Stimulated activated CD4-positive, alpha-beta T cell treated with anti-CD3 and anti-CD28 coated beads, Interleukin-4, amount 100 ng/mL, for 48 hours (primary cell): ENCODE measurements at places on chromosomes 12 and 14.

DNA sequence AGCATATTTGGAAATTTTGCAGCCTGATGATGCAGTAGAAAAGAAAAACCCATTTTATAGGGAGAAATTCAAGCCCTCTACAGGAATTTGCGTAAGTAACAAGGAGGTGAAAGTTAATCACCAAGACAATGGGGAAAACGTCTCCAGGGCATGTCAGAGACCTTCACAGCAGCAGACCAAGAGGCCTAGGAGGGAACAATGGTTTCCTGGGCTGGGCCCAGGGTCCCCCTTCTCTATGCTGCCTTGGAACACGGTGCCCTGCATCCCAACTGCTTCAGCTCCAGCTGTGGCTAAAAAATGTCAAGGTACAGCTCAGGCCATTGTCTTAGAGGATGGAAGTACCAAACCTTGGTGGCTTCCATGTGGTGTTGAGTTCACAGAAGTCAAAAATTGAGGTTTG is 6.5 kb upstream of the KRT6C start:
- no peak for DNase-seq

DNA sequence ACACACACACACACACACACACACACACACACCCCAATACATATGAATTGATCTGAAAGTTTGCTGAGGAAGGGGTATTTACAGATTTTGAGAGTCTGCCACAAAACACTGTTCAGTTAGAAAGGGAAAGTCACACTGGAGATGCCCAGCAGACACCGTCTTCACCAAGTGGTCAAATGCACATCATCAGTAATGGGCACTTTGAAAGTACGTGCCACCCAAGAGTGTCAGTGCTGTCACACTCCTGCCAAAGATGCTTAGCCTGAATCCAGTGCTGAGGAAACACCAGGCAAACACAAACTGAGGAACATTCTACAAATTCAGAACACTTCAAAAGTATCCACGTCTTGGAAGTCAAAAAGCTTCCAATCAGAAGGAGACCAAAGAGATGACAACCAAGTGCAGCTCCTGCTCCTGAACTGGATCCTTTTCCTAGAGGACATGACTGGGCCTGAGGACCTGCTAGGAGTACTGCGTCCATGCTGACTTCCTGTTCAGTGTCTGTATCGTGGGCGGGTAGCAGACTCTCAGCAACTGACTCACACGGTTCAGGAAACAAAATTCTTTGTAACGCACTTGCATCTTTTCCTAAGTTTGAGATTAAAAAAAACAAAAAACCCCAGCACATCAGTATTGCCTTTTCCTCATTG is 18.6 kb downstream of the PSMC1 start:
- DNase-seq = no peak

DNA sequence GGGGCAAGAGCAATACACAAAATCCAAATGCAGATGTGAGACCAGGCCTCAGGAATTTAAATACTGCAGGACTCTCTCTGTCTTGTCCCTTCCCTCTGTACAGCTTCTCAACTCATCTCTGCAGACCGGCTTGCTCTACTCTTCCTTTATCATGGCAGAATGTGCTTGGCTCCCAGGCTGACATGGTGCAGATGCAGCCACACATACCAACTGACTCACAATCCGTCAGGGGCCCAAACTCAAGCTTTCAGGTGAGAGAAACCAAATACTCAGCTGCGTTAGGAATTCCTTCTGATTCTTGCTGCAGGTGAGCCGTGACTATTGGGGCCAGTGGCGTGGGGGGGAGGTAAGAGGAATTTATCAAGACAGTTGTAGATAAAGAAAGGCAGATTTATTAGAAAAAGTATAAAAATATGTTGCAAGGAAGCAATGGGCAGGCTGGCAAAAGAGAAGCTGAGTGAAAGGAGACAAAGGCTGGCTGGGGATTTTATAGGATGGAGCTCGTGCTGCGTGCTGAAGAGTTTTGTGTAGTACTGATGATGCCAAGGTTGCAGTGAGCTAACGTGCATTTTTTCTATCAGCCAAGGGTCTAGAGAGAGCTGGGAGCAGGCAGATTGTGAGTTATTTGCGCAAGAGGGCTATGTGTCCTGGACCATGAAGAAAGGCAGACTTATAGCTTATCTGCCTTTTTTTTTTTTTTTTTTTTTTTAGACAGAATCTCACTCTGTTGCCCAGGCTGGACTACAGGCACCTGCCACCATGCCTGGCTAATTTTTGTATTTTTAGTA is 5.0 kb upstream of the LGALS3 start:
- no peak for DNase-seq

DNA sequence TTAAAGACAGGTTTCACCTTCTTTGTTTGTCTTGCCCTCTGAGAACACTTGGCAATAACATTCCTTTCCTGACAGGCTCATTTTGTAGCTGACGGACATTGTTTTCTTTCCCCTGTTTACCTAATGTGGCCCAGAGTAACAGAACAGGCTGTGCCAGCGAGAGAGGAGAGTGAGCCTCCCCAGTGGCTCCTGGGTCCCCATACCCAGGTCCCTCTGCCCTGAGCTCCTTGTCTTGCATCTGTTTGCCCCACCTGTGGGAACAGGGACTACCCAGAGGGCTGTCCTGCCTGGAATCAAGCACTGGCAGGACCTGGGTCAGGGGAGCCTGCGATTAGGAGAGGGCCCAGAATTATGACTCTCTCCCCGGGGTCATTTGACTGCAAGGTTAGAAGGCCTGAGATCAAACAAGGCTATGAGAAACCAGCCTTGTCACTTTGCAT is 222.9 kb downstream of the ZFP36L1 start:
- DNase-seq = no peak
